ENCODE measurements at places on chromosomes 6 and 20.

DNA sequence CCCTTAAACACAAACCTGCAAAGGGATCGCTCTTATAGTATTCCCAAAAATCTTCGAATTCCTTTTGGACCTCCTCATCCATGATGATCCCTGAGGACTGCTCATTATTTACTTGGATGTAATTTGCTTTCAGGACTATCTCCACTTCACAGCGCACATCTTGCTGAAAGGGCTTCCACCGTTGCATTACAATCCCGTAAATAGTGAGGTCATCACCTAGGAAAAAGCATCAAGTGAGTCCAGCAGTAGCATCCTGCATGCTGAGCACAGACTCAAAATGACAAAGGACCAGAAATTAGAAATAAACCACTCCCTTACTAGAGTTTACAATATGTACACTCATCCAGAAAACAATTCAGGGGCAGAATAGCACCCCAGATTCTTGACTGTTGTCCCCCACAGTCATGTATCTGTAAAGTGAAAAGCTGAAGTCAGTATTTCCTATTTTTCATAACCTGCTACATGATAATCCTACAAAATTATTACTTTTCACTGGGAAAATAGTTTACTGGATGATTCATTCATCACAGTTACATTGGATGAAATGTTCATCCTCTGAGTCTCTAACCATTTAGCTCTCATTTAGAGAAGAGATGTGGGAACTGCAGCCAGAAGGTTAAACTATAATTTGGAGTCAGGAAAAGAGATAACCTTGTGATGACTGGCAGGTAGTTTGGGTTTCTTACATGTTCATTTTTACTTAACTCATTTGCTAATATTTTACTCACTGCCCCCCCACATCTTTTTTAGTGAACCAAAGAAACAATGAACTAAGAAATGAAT is 17.2 kb downstream of the MCM9 start:
- no peak for DNase-seq

- no peak for DNase-seq
Measured at GRCh38 chr6:72524011-72524645, 97.7 kb upstream of the KCNQ5 start.

DNA sequence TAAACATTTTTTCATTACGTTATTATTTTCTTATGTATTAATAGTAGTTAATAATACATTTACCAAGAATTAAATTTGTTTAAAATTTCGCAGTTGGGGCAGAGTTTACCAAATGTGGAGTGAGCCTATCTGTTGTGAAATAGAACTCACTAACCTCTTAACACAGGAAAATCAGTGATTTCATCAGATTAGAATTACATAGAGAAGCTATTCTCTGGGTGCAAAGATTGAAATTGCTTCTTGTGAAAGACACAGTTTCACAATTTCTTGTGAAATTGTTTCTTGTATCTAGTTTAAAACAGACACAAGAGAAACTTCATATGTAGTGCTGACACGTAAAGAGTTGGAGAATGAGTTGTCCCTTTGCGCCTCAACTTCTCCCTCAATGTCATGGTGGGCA is 69.4 kb upstream of the PRL start:
- no peak for DNase-seq

GRCh38 chr20:48910347-48910781 is 11.1 kb upstream of the ARFGEF2 start:
- DNase-seq, result no peak

DNA sequence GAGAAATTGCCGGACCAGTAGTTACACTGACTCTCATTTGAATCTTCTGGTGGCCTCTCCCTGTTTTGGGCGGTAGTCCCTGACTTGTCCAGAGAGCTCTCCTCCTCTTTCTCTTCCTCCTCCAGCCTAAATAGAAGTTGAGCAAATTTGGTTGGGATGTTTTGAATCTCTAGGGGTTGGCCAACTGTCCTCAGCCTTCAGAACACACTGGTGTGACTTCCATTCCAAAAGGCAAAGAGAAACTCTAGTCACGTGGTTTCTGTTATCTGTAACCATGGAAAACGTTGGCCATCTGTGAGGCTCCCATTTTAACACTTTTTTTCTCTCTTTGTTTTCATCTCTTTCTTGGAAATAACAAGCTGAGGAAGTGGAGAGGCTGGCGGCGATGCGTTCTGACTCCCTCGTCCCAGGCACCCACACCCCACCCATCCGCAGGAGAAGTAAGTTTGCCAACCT is 275.3 kb downstream of the TBC1D7 start:
- DNase-seq, result no peak

DNA sequence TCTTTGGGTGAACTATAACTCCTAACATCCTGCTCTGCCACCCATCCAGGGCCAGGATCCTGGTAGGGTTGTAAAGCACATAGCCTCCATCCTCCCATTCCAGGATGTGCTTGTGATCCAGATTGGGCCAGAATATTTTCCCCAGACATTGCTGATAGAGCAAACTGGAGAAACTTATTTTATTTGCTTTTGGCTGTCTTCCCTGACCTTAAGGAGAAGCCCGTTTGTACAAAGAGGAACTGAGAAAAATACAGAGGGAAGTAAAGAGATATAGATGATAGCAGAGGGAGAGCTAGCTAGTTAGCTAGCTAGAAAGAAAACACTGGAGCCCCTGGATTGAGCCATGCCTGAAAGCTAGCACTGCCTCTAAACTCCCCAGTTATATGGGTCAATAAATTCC is 9.0 kb upstream of the HDAC2 start:
- no peak for DNase-seq

DNA sequence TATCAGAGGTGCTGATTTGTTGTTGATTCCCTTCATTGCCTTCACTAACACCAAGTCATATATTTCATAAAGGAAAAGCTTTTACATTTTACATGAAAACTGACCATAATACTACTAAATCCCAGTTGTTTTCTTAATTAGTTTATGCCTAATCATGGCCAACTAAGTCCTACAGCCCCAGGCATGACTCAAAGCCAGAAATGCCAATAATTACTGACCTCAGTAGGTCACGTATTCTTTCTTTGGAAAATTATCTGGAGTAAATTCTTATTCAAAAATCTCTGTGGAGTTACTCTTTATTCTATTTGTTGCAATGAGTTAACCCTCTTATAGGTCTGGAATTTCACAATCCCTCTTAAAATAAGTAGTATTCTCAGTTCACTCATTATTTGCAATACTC is 13.5 kb upstream of the MYB start:
- DNase-seq, result no peak

DNA sequence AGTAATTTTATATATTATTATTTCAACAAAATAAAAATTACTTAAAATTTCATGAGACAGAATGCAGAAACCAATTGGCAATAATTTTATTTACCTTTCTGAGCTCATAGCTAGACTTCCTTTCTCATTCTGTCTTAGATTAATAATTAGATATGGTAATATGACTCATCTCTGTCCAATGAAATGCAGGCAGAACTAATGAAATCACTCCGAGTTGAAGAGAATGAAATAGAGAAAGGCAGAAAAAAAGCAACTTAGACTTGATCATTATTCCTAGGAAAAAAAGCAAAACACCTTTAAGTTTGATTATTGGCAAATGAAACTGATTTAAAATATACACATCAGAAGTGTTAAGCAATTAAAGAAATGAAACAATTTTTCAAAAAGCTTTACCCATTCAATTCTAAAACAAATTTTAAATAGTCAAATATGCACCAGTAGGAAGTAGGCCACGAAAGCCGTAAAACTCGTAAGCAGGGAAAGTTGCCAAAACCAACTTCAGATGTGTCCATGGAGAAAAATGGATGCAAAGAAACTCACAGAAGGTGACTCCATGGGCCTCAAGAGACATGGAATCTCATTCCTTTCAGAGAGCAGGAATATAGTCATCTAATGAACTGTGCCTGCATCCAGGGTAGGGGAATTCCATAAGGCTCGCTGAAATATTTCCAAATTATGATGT is 293.8 kb upstream of the RGS17 start:
- DNase-seq, result no peak

DNA sequence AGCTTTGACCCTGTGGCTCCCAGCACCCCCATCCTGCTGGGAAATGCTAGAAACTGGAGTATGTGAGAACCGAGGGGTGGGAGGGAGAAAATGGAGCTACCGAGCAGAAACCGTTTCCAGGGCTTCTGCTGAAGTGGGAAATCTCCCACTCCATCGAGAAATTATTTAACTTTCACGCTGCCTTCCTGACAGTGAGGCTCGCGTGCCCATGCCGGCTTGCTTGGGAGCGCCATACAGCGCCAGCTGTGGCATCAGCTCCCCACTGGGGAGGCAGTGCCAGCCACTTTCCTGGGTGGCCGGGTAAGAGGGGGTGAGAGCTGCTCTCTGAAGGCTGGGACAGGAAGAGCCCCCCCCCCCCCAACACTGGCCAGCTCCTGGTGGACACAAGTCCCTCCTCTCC is 268.9 kb downstream of the TAF4 start:
- no peak for DNase-seq

- DNase-seq, result no peak
Measured at GRCh38 chr6:7401075-7401474, 11.5 kb downstream of the RIOK1 start.

DNA sequence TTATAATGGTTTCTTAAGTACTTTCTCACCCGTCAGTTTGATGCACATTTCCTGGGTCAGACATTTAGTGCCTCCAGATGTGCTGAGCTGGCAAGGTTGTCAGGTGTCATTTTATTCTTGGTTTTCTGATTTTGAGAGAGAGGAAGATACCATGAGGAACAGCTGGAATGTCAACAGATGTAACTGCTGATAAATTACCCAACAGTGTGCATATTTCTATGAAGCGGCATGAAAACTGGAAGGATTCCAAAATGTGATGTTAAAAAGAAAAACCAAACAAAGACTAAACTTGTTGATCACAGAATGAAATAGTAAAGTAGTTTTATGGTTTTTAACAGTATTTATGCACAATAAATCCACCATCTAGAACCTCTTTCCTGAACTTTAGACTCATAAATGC is 447.3 kb downstream of the HDGFL1 start:
- DNase-seq, result no peak

- no peak for DNase-seq
Measured at GRCh38 chr6:114564302-114564933, 221.6 kb upstream of the HS3ST5 start.

- DNase-seq, result no peak
Measured at GRCh38 chr6:40953486-40953885, 85.5 kb downstream of the UNC5CL start.

DNA sequence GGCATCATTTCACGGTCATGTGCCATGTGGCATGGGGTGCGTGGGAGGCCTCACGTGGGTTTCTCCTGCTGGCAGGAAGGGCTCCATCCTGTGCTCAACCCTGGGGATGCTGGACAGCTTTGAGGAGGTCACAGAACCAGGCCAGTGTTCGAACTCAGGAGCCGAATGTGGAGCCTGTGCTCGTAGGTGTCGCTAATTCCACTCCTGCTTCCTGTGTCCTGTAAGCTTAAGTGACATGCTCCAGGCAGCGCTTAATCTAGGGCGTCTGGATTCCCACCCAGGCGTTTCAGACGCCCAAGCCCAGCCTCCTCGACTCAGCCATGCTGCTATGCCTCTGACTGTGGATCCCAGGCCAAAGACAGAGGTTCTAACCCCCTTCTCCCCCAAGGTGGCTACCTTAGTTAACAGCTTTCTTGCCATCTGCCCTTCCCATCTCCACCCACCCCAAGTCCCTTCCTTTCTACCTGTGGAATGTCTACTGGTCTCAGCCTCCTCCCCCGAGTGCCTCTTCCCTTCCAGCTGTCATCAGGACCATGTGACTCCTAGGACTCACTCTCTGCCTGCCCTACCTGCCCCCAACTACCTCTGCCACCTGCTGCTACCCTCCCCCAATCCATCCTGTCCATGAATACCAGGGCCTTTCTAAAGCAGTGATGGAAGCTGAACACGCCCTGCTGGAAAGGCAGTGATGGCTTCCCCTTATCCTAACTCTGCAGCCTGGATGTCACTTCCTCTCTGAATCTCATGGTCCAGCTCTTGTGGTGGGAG is 255.1 kb downstream of the CDH26 start:
- DNase-seq, result no peak

GRCh38 chr20:13396826-13397225 is 175.8 kb downstream of the ISM1 start:
- DNase-seq, result no peak

DNA sequence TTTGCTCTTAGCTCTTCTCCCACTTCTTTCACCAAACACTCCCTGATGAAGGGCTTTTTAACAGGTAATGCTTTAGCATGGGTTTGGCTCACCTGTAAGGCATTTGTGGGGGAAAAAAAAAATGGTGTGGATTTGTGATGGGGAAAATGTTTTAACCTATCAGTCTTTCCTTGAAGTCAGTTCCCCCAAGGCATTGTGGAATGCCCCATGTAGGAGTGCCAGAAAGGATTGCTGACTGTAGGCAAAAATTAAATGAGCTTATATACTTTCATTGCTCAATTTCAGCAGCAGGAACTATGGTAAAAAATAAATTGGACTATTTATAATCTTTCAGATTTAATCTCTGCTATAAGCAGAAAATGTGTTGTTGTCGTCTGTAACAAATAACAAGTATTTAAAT is 10.6 kb upstream of the SASH1 start:
- no peak for DNase-seq

DNA sequence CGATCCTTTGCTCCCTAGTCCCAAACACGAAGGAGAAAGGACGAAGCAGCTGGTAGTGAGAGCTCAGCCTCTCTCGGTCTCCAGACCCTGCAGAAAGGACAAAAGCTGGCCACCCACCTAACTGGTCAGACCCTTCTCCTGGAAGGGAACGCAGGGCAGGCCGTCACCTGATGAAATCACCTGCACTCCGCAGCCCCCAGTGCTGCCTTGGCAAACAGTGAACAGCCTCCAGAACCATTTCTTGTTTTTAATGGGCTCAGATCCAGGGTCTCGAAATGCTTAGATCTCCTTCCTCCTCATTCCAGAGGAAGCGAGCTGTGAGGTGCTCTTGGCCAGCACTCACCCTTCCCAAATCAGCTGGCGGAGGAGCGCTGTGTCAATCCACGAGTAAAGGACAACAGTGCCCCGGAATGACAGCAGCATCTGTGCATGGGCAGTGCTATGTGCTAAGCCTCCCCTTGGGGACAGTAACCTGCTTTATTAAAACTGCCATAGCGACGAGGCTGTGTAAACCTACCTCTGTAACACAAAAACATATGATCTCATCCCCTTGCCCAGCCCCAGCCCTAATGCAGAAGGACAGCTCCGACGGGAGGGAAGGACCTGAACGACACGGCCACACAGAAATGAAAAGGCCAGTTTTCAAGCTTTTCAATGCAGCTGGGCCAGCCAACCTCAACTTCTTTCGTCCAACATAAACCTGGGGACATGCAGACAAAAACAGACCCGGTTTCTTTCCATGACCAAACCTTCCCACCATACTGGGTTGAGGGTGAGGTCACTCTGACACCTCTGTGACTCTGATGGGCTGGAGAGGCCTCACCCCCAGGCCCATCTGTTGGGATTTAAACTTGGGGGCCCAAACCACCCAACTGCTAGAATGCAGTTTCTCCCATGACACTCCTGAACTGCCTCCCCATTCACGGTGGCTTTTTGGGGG is 43.3 kb downstream of the SULF2 start:
- no peak for DNase-seq
